ENCODE measurements at places on chromosomes 6 and 20. TPM values are rescaled to one million over a fixed set of nuclear protein-coding genes. Genes with fewer than 3 reads are reported as not detected.
A peak's percentile ranks its signal among the peaks of the same experiment; 100 is the strongest.

Gene TJAP1
- total RNA-seq: 8.4 TPM

- no peaks in the 10 kb centered on the region for H3K36me3 ChIP-seq
- no peak overlapping the region for H3K4me3 ChIP-seq
- no peaks in the 10 kb centered on the region for H3K27me3 ChIP-seq
- H3K27ac ChIP-seq: no peak overlapping the region
- no peak for DNase-seq
- H3K4me1 ChIP-seq: no peaks in the 10 kb centered on the region
Observed at GRCh38 chr20:16806886-16807285, 58.7 kb downstream of the OTOR start.

GRCh38 chr6:135181333-135182070 is 394 bp downstream of the MYB start:
- no peaks in the 10 kb centered on the region for H3K36me3 ChIP-seq
- peaks cover 36% of the 10 kb centered on the region for H3K4me1 ChIP-seq
- no peak for DNase-seq
- H3K4me3 ChIP-seq: peak overlapping the region; percentile 75

DNA sequence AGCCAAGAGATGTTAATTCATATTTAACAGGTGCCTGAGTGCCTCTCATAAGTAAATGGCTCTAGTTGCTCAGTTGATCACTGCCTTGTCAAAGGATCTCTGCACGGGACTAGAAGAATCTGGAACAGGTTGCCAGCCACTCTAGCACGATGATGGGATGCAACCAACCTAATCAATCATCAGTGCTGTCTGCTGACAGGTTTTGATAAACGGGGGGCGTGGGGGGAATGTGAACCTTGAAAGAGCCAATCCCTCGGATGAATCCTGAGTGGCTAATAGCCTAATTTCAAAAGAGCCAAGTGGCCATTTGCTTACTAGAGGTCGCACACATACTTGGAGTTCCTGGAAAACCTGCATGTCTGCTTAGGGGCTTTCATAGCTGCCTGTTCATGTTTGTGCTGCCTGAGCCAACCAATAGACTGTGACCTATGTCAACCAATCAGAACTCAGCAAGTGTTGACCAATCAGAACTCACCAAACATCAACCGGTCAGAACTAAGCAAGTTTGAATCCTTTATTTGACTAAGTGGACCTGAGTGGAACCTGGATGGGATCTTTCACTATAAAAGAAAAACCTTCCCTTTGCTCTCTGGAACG is 43.5 kb upstream of the ECI2 start:
- no peaks in the 10 kb centered on the region for H3K27me3 ChIP-seq
- DNase-seq: no peak
- no peak overlapping the region for H3K4me3 ChIP-seq
- no peak overlapping the region for H3K27ac ChIP-seq
- H3K4me1 ChIP-seq: no peaks in the 10 kb centered on the region

DNA sequence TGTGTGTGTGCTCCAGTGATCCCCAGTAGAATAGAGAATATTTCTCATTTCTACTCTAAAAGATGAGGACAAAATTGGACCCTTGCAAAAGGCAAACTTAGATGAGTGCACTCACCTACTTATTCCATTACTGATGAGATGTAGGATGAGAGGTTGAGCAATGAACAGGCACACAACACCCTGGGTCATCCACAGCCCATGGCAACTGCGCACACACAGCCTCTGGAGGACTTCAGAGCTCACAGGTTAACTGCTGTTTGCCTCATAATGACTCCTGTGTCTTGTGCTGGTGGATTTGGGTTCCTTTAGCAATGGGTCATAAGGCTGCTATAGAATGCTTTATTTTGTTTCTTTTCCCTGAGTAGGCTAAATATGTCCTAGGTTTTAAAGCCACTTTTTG is 103.6 kb upstream of the TNFAIP3 start:
- no peak overlapping the region for H3K4me3 ChIP-seq
- H3K36me3 ChIP-seq: no peaks in the 10 kb centered on the region
- no peak overlapping the region for H3K27ac ChIP-seq
- H3K4me1 ChIP-seq: no peaks in the 10 kb centered on the region

All from stomach (tissue), 19 donors.